ENCODE measurements at places on chromosomes 13 and 19.

- DNase-seq, result peak; percentile 55
Measured at GRCh38 chr13:25752957-25753551, 298.8 kb downstream of the SHISA2 start.

DNA sequence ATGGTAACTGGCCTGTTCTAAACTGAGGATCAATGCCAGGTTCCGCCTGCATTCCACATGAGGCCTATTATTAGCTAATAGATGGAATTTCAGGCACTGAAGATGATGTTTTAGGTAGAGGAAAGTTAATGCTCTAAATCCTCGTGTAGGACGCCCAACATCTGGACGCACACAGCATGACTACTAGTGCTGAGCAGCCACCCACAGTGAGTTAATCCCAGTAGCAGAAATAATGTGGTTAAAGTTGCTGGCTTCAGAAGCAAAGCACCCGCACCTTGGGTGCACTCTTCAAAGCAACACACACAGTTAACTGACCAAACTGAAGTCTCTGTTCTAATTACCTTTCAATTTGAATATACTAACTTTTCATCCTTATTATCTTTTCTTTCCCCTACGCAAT, 150.6 kb downstream of the DIAPH3 start:
- DNase-seq, result no peak

- peak; percentile 89 for DNase-seq
Measured at GRCh38 chr19:47109541-47110375, 3.8 kb downstream of the ZC3H4 start.

DNA sequence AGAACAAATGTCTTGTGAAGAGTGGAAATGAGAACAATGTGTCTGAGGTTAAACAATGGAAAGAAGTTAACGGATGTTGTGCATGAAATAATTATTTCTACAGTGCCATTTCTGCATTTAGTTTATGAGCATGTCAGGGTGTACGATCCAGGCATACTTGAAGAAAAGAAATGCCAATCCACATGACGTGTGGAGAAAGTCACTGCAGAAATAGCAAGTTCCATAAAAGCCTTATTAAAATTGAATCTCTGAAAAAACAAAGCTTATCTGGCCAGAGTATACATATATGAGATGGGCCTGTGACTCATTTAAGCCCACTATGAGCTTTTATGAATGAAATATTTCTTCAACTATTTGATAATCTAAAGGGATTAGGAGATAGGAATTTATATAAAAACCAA, 426.1 kb downstream of the EFNB2 start:
- DNase-seq, result no peak

DNA sequence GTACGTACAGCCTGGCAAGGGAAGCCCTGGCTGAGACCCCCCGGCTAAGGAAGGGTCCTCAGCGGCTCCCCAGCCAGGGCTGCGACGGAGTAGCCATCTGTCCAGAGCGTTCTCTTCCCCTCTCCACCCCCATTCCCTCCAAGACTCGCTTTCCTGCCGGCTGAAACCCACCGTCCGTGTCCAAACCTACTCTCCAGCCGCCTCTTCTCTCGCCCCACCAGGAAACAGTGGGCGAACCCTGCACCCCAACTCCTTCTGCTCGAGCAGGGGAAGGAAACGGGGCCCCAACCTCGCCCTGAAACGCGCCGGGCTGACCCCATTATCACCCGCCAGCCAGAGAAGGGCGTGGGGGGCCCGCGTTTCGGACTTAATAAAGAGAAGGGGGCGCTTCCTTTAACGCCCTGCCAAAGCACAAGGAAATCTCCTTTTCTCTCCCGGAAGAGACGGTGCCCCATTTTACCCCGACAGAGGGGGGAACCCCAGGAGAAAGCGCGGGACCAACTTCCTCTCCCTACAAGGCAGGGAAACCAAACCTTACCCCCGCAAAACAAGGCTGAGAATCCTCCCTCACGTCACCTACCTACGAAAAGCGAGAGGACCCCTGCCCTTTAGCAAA, 2.5 kb downstream of the ZC3H4 start:
- DNase-seq, result no peak

DNA sequence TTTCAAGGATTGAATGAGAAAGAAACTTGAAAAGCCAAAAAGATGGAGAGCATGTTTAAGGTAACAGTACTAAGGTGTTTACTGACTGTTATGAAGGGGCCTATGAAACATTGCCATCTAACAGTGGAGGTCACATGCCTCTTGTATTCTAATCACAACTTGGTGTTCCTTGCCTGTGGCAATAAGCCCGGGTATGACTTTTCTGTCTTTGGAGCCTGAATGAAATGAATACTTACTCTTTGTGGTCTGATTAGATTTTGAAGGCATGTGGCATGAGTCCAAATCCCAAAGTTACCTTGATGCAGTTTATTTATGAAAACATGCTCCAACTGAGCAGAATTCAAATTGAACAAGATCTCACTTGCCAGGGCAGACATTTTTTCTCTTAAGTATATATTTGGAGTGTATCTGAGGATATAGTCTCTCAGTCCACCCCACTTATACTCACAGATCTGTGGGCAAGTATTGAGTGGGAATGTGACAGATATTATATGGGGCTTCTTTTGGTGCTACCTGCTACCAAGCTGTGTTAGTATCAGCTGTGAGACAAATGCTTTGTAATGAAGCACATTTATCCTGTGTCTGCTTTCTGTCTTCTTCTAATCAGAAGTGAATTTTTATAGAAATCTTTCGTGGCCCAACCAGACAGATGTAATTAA, 67.5 kb downstream of the B3GLCT start:
- peak; percentile 14 for DNase-seq

GRCh38 chr13:45300190-45300985, 40.6 kb downstream of the TPT1 start:
- DNase-seq, result no peak

- no peak for DNase-seq
Measured at GRCh38 chr13:105952233-105952972, 583.1 kb downstream of the EFNB2 start.

GRCh38 chr13:52797176-52797575, 51.3 kb downstream of the PCDH8 start:
- DNase-seq, result peak; percentile 96

DNA sequence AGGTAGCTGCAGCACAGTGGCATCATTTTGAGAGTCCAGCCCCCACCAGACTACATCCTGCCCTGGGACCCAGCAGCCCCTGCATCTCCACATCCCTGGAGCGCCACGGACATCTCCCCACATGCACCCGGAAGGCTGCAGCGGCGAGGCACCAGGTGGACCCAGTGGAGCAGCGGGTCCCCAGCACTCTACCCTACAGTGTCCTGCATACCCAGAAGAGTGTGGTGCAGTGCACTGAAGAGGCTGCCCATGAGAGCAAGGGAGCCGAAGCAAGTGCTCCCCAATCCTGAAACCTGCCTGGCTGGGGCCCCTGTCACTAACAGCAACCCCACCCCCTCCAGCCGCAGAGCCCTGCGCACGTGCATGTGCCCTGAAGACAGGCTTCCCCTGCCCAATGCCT, 21.3 kb upstream of the SLC7A9 start:
- no peak for DNase-seq

DNA sequence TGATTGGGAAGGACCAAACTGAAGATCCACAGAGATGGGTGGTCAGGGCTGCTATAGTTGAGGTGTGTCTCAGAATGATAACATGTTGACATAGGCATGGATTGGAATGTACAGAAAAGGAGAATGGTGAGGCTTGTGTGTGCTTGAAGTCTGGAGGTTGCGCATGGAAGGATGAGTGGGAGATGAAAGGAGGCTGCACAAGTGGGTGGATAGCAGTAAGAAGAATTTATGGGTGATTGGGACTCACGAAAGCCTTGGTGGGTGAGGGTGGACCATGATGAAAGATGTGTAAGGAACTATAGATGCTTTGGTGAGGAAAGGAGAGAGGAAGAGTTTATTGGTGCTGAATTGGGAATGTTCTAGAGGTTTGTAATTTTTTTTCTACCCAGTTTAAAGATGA, 1287.7 kb downstream of the UQCRFS1 start:
- DNase-seq, result no peak

- DNase-seq, result no peak
Measured at GRCh38 chr13:30735025-30735871, at the start of gene ALOX5AP. ALOX5AP (plus strand) TSS chr13:30735543; CDS start chr13:30735606, 63 bp downstream.

DNA sequence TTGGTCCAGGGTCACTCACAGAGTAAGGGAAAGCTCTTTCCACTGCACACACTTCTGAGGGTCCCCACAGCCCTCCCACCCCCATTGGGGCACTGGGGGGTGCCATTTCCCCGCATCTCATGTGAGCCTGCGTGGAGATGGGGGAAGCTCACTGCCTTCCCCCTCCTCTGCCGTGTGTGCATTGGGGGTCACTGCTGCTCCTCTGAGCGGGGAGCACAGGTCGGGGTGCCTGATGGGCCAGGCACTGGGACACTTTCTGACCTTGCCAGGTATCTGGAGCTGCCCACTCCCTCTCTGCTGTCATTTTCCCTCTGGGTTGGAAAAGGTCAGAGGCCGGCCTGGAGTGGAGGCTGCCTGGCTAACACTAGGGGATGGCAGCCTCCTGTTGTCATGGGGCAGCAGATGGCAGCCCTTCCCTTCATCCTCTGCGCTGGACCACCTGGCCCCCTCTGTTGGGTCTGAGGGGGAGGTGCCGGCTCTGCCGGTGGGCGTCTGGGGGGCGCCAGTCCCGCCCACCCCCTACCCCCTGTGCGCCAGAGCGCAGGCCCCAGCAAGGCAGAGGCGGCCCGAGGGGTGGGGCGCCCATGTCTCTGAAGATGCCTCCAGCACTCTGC, 9.1 kb downstream of the SSBP4 start:
- DNase-seq, result no peak
